ENCODE measurements at places on chromosomes 16 and 17.
A peak's percentile ranks its signal among the peaks of the same experiment; 100 is the strongest.

GRCh38 chr17:82399041-82399441 is 19.1 kb upstream of the HEXD start:
- no peak for DNase-seq

DNA sequence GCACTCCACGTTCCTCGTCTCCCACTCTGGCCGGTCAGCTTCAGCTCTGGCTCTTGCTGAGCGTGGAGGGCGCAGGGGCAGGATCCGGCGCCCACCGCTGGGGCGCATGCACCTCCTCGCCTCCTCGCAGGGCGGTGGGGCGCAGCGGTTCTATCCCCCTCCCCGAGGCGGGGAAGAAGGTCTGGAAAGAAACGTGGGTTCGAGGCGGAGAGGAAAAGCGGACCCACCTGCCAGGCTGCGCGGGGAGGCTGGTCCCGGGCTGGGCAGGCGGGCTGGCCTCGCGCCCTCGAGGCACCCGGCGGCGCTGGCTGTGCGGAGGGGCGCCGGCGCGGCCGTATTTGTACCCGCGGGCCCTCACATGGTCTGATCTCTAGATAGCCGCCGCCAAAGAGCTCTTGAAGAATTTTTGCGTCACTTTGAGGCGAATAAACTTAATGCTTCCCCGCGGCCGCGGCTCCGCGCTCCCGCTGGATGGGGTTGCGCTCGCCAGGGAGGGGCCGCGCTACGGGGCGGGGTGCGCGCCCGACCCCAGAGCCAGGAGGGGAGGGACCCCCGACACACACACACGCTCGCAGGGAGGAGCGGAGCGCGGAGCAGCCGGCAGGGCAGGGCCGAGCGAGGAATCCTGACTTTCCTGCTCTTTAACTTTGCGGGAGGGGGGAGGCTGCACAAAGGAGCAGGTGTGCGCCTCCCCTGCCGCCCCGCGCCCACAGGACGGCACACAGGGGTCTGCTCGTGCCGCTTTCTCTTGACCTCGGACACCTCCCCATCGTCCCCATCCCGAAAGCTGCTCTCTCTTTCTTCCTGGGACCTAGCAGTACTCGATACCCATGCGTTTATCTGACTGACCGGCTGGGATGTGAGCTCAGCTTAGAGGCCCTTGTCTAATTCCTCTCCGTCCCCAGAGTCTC is at the start of gene SLC6A4:
Gene SLC6A4, minus strand, starts transcription at position 312 of the 911 bp plus-strand sequence. CDS start 13,739 bp downstream, outside the sequence.
- DNase-seq = no peak

DNA sequence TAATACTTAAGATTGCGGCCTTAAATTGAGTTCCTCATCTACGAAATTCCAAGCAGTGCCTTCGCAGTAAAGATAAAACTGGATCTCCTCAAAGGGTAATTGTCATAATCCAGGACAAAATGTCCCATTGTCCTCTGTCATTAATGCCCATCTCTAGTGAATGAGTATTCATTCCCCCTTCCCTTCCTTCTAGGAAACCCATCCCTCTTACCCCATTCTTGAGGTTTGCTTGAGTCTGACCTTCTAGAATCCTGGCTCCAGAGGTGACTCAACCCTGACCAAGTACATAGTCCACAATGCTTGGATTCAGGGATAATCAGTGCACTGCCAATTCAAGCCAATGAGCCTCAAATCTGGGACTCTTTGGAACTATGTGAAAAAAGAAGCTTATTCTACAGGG is 47.0 kb upstream of the MAF start:
- no peak for DNase-seq

DNA sequence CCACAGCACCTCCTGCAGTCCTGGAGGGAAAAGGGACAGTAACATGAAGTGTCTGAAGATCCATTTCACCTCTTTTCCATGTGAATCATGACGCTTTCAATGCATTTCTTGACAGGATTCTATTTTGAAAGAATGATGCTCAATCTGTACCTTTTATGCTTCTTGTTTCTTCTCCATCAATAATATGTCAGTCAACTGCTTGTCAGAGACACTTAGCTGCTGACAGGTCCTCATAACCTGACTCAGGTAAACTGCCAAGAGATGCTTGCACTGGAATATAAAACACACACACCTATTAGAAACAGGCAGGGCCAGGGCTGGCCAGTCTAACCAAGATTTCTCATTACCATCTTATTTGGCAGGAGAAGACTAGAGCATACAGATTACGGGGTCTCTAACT is 21.6 kb downstream of the ZSWIM7 start:
- no peak for DNase-seq

DNA sequence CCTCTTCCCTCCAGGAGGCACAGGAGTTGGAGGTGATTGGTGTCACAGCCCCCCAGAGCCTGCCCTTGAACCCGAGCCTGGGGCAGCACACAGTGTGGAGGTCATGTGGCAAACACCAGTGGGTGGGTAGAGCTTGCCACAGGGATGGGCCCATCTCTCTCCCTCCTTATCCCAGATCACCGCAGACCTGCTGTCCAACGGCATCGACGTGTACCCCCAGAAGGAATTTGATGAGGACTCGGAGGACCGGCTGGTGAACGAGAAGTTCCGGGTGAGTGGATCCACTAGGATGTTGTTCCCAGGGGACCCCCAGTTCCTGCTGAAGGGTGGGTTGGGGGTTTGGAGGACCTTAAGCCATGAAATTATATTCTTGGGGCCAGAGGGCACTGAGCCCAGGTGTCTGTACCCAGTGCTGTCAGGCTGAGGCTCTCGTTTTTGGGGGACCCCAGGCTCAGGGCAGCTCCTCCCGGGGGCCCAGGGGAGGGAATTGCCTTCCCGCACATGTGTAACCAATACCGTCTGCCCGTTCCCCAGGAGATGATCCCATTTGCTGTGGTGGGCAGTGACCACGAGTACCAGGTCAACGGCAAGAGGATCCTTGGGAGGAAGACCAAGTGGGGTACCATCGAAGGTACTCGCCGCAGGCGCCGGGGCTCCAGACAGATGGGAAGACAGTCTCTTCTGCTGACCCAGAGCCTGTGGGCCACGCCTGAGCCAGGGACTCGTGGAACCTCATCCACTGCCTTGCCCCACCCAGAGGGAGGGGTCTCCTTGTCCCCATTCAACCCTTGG is 351.9 kb downstream of the SEC14L1 start:
- DNase-seq = no peak

- DNase-seq = no peak
Observed at GRCh38 chr17:10549096-10549842, at the start of gene MYH2. TSS of gene MYH2 (minus strand) at chr17:10549658. CDS start at chr17:10547920, 1,738 bp downstream.

DNA sequence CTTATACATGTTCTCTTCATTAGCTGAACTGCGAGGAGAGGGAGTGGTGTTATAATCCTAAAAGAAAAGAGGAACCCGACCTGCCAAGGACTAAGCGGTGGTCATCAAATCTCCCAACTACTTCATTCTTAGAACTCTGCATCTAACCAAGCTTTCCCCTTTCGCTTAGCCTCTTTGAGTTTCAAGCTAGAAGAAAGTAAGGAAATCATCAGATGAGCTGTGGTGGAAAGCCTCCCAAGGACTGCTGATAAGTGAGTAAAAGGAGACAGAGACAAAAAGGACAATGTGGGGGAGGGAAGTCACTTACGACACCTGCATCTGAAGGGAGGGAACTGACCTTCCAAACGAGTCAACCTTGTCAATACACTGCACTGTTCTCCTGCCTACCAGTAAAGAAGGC is 121.3 kb downstream of the TRIM37 start:
- no peak for DNase-seq

DNA sequence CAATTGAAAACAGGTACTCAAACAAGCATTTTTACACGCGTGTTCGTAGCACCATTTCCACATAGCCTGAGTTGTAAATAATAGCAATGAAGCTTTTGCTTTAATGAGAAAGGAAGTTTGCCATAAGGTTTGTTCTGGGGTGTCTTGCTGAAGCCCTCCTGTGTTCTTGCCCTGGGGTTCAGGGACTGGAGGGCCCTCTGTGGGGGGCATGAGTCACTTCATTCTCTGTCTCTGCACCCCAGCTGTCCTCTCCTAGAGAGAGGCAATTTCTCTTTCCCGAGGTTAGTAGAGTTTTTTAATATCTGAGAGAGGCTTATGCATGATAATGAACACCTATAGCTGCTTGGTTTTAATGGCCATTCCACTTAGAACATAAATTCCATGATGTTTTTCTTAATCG is 9.6 kb downstream of the AFMID start:
- DNase-seq = no peak

- no peak for DNase-seq
Observed at GRCh38 chr17:50568659-50569058, 8.1 kb downstream of the CACNA1G start.

- no peak for DNase-seq
Observed at GRCh38 chr16:21697032-21697431, 33.3 kb downstream of the OTOA start.

DNA sequence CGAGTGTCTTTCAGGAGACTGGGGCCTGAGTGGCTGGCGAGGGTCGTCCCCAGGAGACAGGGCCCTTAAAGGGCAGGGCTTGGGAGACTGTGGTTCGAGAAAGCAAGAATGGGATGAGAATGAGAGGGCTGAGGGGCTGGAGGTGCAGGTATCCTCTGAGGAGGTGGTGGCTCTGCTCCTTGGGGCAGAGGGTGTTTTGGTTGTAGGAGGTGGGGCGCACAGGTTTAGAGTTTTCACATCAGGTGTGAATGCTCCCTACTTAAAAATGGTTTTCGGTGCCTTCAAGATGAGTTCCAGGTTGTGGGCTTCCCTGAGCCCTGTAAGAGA is 430 bp downstream of the BCAS3 start:
- DNase-seq = no peak

GRCh38 chr17:4827399-4827798 is 5.7 kb upstream of the MINK1 start:
- no peak for DNase-seq

DNA sequence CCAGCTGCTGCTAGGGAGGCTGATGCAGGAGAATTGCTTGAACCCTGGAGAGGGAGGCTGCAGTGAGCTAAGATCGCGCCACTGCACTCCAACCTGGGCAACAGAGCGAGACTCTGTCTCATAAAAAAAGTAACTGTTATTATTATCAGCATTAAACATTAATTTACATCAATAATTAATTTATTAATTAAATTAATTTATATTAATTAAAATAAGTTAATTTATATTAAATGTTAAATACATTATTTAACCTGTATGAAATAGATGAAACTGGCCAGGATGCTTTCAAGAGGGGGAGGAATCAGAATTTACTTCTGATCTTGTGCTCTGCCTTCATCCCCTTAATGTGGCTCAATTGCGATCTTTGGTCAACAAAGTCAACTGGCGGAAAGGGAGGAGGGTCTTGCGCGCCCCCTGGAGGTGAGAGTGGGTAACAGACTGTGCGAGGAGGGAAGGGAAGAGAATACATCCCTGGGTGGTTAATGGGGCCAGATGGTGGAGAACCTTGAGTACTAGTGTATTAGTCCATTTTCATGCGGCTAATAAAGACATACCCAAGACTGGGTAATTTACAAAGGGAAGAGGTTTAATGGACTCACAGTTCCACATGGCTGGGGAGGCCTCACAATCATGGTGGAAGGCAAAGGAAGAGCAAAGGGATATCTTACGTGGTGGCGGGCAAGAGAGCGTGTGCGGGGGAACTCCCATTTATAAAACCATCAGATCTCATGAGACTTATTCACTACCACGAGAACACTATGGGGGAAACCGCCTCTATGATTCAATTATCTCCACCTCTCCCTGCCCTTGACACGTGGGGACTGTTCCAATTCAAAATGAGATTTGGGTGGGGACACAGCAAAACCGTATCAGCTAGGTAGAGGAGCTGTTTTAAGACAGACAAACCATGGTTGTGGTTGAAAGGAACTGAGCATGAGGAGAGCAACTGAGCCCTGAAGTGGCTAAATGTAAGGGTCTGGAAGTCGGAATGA is 15.7 kb upstream of the CPPED1 start:
- DNase-seq = peak; percentile 69

DNA sequence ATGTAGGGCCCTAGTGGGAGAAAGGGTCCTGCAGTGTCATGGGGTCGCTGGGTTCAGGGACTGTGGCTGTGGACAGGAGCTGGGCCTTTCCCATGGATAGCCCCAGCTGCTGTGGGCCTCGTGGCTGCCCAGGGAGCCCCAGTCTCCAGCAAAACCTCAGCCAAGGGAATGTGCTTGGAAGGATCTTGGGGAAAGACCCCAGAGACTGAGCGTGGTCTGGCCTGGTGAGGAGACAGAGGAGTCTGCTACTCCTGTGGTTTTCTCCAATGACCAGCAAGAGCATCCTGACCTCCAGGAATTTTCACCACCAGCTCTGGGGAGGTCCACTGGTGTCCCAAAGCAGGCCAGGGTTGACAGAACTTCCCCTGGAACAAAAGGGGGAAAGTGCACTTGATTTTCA is 42.3 kb downstream of the RNF112 start:
- DNase-seq = no peak

DNA sequence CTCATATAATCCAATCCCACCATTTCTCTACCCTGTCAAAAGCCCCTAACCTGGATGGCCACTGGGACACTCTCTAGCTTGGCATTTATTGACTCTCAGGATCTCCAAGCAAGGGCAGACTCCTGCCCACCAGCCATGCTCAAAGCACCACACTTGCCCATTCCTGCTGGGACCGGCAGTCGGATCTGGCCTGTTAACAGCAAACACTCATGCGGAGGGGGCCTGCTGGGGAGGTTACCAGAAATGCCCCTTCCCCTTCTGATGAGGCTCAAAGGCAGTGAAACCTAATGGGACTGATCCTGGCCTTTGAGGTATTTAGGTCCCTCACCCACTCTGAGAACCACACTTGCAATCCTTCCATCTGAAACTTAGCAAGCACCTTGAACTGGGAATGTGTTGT is 6.5 kb upstream of the CCL1 start:
- DNase-seq = no peak

GRCh38 chr17:74502861-74503260 is 28.4 kb downstream of the CD300LB start:
- DNase-seq = no peak

DNA sequence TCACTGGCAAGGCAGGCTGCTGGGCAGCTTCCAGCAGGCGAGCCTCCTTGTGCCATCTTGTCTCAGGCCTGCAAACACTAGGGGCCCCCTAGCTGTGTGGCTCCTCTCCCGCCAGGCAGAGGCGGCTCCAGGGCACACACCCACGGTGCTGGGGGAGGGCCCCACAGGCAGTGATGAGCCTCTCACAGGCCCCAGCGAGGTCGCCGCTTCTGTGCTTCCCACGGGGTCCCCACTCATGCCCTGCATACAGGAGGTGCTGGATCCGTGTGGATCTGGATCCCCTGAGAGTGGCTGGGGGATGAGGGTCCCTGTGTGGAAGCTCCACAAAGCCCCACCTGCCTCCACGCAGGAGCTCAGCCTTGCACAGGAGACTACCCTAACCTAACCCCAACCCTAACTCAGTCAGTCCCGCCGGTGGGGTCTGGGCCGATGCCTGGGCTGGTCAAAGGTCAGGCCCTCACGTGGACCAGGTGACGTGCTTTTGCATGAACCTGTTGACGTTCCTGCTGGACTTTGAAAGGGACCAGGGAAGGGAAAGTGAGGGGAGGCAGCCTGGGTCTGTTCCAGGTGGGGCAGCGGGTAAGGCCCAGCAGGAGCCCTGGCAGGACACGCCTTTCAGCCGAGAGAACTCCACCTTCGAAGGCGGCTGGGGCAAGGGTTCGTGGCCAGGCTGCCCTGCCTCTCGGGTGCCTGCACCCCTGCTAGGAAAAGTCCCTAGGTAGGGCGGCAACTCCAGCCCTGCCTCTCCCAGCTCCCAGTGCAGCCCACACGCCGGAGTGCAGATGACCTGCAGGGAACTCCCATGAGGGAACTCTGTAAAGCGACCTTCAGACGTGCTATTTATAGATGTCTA is 5.2 kb downstream of the SECTM1 start:
- no peak for DNase-seq

- no peak for DNase-seq
Observed at GRCh38 chr17:67868176-67868575, 42.9 kb downstream of the BPTF start.

GRCh38 chr16:84314814-84315213 is 20.1 kb downstream of the WFDC1 start:
- no peak for DNase-seq

Measured in activated T-cell treated with anti-CD3 and anti-CD28 coated beads for 24 hours (primary cell).